ENCODE measurements at places on chromosomes 11 and 22.

DNA sequence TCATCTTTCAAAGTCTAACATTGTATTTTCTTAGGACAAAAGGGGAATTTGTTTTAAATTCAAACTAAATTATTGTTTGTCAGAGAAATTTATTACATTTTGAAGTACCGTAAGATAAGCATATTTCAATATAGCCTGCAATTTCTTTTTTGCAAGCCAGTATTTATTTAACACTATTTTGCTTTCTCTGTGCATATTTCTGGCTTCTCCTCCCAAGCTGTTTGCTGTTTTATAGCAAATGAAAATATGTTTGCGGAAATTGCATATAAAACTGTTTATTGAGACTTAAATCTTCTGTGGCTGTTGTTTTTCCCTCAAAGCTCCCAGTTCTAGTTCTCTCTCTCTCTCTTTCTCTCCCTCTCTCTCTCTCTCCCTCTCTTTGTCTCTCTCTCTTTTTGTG is 866.8 kb downstream of the FAM181B start:
- DNase-seq: no peak

DNA sequence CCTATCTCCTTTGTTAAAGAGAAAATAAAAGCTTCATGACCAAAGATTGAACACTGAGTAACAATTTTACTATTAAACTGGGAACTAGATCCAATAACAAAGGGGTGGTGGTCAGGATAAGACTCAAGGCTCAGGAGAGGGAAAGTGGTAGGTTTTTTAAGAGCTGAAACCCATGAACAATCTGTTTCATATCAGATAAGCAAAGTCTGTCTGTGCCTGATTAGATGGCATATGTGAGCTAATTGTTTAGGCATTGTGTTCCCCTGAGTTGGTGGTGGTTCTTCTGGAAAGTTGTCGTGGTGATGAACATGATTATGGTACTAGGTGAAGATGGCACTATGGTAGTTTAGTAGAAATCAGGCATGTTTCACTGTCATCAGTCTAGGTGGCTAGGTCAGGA is 24.4 kb downstream of the USP47 start:
- DNase-seq: no peak

- DNase-seq: no peak
Observed at GRCh38 chr11:134763030-134763388, 351.0 kb upstream of the B3GAT1 start.

GRCh38 chr11:125483592-125483991 is 12.5 kb downstream of the FEZ1 start:
- DNase-seq: no peak

DNA sequence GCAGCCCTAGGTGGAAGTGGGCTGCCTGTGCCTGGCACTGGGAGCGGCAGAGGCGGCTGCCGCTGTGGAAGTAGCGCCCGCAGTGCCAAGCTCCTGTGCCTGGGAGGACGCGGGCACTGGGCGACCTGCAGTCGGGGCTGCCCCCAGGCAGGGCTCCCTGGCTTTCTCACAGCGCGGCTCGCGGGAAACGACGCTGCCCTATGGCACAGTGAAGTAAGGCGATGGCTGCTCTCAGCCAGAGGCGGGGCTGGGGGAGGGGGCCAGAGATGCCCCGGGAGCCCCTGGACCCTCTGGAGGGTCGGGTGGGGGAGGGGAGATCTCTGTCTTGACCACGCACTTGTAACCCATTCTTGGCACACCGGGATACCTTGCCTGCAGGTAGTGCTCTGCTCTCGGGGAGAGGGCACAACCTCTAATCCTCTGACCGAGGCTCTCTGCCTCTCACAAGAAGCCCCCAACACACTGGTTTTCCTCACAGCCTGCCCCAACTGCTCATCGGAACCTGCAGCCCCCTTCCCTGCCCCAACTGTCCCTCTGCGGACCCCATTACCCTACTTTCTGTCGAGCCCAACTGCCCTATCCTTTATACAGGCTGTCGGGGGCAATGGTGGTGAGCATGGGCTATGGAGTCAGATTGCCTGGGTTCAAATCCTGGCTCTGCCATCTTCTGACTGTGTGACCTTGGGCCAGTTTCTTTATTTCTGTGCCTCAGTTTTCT is 32.2 kb upstream of the TRIM29 start:
- no peak for DNase-seq

DNA sequence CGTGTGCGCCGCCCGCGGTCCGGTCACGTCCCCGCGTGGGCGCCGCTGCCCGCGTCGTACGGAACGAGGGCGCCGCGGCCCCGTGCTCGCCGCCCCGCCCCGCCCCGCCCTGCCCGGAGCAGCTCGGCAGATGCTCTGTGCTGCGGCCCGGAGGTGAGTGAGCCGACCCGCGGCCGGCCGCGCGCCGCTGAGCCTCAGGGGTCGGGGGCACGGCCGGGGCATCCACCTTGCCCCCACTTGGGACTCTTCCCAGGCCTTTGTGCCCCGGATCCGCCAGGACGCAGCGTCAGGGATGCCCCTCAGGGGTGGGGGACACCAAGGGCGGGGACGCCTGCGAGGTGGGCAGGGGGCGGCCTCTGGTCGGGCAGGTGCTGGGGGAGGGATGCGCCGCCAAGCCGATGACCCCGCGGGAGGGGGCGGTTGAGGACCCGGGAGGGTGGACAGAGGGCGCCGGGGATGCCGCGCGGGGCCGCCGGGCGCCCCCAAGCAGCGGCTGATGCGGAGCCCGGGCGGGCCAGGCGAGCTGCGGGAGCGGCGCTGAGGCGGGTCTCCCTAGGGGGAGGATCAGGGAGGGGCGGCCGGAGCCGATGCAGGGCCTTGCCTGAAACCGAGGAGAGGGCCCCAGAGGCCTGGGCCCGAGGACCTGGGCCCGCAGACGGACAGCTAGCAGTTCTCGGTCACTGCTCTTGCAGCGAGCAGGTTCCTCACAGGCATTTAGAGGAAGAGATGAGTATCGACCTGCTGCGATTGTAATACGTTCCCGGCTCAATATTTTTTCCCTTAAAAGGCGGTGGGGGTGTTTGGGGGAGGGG is at the start of gene GNAZ:
Gene GNAZ (plus strand): TSS at position 102 of the 812 bp plus-strand sequence. CDS start 25,177 bp downstream, outside the sequence.
- peak; percentile 13 for DNase-seq

- no peak for DNase-seq
Observed at GRCh38 chr11:63719987-63720386, 38.7 kb downstream of the RTN3 start.

DNA sequence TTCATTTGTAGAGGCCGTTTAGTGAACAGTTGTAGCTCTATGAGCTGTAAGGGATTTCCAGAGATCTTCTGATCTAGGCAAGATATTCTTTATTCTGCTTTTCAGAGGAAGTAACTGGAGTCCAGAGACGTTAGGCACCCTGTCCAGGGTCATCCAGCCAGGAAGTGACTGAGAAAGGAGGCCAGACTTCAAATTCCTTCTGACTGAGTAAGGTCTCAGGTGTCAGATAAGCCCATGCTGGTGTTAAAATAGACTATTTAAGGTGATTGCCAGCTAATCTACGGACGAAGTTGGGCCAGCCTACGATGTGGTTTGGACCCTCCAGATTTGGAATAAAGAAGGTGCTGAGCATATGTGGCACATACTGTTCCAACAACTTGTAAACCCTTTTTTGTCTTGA is 54.6 kb downstream of the GRIK4 start:
- DNase-seq: no peak

- no peak for DNase-seq
Observed at GRCh38 chr11:27076121-27076589, 35.5 kb downstream of the BBOX1 start.

GRCh38 chr11:135073870-135074269 is 661.8 kb upstream of the B3GAT1 start:
- DNase-seq: no peak

- no peak for DNase-seq
Observed at GRCh38 chr11:114353443-114353842, 46.9 kb downstream of the C11orf71 start.

DNA sequence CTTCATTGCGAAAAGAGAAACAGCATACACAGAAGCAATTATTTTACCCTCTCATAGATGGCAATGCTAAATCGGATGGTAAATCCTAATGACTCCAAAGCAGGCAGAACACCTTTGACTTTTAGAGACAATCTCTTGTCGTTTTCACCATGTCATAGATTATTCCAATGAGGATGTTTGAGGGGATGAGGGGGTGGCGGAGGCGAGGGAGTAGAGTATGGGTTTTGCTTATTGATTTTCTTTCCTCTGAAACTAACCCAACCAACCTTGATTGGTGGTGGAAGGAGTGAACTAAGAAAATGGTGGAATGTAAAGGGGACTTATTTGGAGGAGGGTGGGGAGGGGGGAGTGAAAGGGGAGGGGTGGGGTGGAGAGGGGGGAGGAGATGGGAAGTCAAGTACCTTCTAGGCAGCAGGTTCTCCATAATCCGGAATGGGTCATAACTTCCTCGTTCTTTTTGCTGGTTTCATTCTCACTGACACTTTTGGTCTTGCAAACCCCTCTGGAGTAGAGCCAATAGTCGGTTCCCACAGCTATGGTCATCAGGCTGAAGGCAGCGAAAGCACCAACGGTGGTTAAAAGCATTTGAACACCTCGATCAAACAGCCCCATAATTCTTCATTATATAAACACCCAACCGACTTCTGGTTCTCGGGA is 1.5 kb downstream of the CACNG2 start:
- no peak for DNase-seq

DNA sequence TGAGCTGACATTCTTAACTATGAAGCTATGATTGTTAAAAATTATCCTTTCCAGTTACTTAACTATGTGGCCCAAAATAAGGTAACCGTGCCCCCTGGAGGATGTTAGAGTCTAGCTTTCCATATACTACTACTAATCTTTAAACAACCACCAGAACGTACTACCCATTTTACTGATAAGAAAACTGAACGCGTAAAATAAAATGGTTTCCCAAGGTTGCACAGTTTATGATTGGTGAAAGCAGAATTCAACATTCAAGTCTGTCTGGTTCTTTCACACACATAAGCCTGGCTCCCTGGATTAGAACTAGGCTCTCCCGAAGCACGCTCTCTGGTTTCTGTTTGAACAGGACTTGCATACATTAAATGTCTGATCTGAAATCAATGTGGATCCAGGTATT is 437.8 kb upstream of the CCDC90B start:
- no peak for DNase-seq
